ENCODE measurements at places on chromosomes 16 and 17.

GRCh38 chr16:16133943-16134604, 89.2 kb downstream of the ABCC6 start:
- H3K27ac ChIP-seq, result no peak overlapping the region
- H3K4me3 ChIP-seq, result no peak overlapping the region
- H3K36me3 ChIP-seq, result peaks cover 83% of the 10 kb centered on the region
- no peaks in the 10 kb centered on the region for H3K27me3 ChIP-seq
- no peak for DNase-seq
- no peaks in the 10 kb centered on the region for H3K4me1 ChIP-seq

DNA sequence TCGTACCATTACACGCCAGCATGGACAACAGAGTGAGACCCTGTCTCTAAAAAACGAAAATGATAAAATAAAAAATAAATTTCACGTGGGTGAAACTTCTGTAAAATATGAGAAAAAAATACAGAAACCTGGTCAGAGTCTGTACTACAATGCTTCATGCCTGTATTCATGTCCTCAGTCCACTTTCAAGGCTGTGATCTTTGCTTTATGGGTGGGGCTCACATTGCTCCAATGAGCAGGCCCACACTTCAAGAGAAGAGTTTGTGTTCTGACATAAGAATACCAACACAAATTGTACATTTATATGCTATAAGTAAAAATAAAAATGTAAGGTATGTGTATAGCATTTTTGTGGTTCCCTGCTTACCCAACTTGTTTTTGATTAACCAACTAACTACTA, 32.2 kb upstream of the ABCA3 start:
- no peak overlapping the region for H3K4me3 ChIP-seq
- no peaks in the 10 kb centered on the region for H3K27me3 ChIP-seq
- no peaks in the 10 kb centered on the region for H3K4me1 ChIP-seq
- H3K27ac ChIP-seq, result no peak overlapping the region
- DNase-seq, result no peak

GRCh38 chr17:4375039-4375748, 8.7 kb upstream of the UBE2G1 start:
- no peak for DNase-seq
- no peak overlapping the region for H3K4me3 ChIP-seq
- H3K4me1 ChIP-seq, result peaks cover 7% of the 10 kb centered on the region
- H3K27ac ChIP-seq, result no peak overlapping the region
- no peaks in the 10 kb centered on the region for H3K27me3 ChIP-seq

DNA sequence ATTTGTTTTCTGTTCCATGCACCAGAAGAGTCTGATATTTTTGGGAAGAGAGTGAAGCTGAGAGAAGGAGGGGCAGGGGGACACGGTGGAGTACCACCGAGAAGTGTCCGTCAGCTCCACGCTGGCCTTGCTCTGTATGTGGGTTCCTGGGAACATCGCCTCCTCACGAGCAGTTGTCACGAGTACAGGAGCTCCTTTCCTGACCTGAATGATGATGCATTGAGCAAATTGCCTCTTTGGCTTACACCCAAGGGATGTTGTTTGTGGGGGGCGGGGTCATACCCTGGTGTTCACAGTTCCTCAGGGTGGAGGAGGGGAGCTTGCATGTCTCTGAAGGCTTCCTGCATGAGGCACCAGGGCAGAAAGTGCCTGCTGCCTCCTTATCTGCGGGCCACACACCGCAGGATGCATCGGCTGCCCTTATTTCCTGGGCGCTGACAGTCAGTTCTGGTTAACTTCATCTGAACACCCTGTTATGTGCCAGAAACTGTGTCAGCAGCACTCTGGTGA, 36.2 kb downstream of the RGS9 start:
- H3K36me3 ChIP-seq, result no peaks in the 10 kb centered on the region
- H3K27me3 ChIP-seq, result no peaks in the 10 kb centered on the region
- peaks cover 18% of the 10 kb centered on the region for H3K4me1 ChIP-seq
- no peak overlapping the region for H3K4me3 ChIP-seq
- H3K27ac ChIP-seq, result peak overlapping the region; percentile 50

DNA sequence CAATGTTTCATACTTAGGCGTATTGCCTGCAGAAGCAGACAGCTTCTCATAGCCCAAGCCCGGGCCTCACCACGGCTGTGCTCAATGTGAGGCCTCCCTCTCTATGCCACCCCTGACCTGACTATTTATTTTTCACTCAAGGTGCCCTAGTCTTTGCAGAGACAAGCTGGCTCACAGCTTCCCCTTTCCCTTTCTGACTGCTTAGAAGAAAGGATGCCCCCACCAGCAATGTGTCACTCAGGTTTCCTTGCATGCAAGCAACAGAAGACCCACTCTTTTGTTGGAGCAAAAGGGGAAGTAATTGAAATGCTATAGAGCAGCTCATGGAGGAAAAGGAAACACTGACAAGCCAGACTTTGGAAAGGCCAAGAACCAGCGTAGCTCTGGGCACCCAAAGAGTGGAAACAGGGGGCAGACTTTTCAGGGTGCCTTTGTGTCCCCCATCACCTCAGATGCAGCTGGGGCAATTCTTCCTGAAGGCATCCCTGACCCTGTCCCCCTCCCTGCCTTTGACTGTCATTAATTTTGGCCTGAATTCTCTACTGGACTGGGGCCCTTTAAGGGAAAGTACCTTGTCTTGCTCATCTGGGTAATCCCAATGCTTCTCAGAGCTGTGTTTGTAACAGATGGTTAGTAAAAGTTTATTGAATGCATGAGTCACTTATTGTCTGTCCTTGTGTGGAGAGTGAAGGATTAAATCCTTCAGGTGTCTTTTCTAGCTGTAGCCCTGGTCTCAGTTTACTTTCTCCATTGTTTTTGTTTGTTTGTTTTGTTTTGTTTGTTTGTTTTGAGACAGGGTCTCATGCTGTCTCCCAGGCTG, 17.8 kb downstream of the RGS9 start:
- H3K4me3 ChIP-seq, result no peak overlapping the region
- H3K4me1 ChIP-seq, result no peaks in the 10 kb centered on the region
- no peak for DNase-seq

DNA sequence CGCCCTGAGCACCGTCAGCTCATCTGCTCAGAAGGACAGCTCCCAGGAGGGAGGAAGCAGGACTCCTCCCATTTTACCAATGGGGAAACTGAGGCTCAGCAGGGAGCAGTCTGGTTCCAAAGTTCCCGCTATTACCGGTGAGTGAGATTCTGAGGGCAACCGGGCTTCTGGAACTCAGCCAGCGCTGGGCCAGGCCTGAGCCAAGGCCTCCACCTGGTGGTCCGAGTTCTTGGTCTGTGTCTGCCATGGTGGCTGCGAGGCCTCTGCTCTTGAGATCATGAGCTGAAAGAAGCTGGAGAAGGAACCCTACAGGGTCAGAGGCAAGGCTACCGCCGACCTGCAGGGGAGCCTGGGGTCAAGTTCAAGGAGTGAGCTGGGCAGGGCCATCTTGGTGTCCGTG, 110.8 kb upstream of the GSE1 start:
- DNase-seq, result no peak
- H3K27me3 ChIP-seq, result no peaks in the 10 kb centered on the region
- no peaks in the 10 kb centered on the region for H3K36me3 ChIP-seq
- no peak overlapping the region for H3K4me3 ChIP-seq
- H3K27ac ChIP-seq, result no peak overlapping the region

DNA sequence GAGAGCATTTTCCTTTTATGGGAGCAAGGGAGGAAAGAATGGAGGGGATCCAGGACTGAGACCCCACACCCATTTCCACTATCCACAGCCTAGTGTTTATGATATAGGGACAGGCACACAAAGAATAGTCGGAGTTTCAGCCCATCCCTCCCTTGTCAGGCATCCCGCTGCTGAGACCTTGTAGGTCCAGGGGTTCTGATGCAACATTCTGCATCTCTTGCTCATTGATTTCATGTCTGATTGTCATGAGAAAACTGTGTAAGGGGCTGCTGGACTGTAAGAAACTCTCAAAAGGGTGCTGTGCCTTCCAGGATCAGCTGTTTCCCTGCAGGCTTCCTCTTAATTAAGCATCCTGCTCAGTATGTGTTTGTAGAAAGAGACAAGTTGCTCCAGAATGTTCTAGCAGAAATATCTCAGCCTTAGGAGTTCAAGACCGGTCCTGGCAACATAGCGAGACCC, 5.3 kb upstream of the POLR3E start:
- no peaks in the 10 kb centered on the region for H3K36me3 ChIP-seq
- no peak overlapping the region for H3K4me3 ChIP-seq
- DNase-seq, result no peak
- H3K27me3 ChIP-seq, result no peaks in the 10 kb centered on the region

DNA sequence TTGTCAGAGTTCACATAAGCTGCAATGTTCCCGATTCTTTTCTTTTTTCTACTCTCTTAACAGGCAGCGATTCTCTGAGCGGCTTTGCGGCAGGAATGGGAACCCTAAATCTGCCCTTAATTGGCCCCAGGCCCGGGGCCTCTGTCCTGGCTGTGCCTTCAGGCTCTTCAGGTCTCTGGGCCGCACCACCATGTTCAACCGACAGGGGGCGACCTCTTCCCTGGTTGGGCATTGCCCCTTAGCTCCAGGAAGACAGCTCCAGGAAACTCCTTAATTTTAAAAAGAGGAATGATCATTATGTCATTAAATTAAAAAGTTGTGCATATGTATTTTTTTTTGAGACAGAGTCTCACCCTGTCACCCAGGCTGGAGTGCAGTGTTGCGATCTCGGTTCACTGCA, 20.3 kb downstream of the CACNG5 start:
- no peaks in the 10 kb centered on the region for H3K27me3 ChIP-seq
- H3K36me3 ChIP-seq, result no peaks in the 10 kb centered on the region
- no peaks in the 10 kb centered on the region for H3K4me1 ChIP-seq
- no peak for DNase-seq
